GM12878 (cell line): ENCODE measurements at places on chromosomes 1 and 21.

DNA sequence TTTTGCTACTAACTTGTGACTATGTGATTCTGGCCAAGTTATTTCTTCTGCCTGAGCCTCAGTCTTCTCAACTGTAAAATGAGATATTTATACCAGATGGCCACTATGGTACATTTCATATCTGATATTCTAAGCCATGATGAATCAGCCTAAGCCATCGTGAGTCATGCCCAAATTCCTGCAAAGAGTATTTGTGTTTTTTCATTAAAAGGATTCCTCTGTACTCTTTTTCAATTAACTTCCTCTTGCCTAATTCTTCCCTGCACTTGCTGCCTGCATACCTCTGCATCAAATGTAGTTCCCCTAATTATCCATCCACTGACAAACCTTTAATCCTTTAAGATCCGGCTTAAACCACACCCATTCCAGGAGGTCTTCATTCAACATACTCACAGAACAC is 575.1 kb upstream of the BEND5 start:
- DNase-seq: no peak

GRCh38 chr1:204483791-204484190 is 10.8 kb downstream of the PIK3C2B start:
- DNase-seq: no peak

DNA sequence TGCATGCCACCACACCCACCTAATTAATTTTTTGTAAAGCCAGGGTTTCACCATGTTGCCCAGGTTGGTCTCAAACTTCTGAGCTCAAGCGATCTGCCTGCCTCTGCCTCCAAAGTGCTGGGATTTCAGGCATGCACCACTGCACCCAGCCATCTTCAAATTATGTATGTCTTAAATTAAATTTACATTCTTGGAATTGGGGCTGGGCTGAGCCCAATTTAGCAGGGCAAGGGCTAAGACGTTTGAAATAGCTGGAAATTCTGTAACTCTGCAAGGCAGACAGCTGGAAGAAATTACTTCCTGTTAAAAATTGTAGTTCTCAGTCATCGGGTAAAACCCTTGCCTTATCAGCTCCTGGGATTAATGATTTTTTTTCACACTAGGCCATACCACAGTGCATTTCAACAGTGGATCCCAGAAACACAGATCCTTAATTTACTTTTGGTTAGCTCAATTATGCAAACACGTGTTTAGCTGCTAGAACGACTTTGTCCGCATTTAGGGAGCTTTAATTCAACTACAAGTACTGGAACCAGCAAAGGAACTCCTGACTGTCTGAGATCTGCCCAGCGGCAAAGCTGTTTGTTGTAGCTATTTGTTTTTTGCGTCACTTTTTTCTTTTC is 83.3 kb downstream of the OLFML3 start:
- no peak for DNase-seq

- DNase-seq: no peak
These were observed 1.0 kb upstream of the KAZN start for GRCh38 chr1:14597343-14598006.

DNA sequence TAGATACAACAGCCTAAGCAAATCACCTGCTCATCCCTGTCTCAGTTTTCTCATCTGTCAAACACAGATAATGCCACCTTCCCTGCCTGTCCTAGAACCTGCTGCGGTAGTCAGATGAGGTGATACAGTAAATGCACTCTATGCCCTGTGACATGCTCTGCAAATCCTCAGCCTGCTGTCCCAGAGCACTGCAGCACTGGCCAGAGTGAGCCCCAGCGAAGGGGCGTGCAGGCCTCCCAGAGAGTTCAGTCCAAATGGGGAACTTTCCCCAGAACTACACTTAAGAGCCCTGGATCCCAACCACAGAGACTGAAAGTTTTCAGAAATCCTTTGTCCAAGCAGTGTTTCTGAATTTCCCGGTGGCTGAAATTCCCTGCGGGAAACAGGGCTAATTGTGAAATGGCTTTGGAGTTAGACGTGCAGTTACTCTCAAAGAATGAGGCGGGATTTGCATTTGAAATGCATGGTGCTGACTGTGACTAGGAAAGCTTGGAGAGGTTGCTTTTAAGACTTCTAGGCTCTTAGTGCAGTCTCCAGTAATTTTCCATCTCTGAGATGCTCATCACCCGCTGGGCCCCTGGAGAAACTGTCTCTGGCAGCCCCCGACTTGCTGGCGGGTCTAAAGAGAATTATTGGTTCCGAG is 206.5 kb upstream of the AJAP1 start:
- no peak for DNase-seq
